NCI-H345 (cell line): ENCODE measurements at places on chromosomes 5 and 9.

DNA sequence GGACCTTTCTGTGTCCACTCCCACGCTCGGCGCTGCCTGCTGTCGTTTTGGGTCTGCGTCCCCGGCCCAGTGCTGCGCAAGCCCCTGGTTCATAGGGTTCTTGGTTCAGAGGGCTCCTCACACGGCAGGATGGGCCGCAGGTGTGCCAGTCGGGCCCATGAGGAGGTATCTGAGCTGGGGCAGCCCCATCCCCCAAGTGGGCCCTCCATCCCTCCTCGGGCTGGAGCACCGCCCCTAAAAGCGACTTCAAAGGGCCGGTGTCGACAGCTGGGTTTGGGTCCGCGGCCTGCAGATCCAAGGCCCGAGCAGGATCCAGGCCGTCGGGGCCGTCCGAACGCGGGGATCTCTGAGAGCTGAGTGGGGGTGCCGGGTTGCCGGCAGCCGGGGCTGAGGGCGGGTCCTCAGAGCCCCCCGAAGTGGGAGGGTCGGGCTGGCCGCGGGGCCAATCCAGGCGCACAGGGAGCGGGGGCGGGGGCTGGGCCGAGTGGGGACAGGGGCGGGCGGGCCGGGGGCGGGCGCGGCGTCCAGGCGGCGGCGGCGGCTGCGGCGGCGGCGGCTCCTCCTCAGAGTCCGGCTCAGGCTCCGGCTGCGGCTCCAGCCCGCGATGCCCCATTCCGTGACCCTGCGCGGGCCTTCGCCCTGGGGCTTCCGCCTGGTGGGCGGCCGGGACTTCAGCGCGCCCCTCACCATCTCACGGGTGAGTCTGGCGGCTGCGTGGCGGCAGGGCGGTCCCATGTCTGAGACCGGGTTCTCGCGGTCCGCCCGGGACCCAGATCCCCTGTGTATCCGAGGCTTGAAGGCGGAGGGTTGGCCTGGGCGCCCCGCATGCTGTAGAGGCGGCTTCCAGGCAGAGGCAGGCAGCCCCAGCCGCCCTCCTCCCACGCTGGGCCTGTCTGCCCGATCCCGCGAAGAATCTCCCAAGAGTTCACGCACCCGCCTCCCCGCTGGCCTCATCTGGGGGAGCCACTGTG is at the start of gene PDLIM4:
PDLIM4 (plus strand) TSS at position 566 of the 971 bp plus-strand sequence; CDS start at position 605, 39 bp downstream.
- DNase-seq = no peak

GRCh38 chr5:162565-163337 is 28.5 kb upstream of the LRRC14B start:
- no peak for DNase-seq

DNA sequence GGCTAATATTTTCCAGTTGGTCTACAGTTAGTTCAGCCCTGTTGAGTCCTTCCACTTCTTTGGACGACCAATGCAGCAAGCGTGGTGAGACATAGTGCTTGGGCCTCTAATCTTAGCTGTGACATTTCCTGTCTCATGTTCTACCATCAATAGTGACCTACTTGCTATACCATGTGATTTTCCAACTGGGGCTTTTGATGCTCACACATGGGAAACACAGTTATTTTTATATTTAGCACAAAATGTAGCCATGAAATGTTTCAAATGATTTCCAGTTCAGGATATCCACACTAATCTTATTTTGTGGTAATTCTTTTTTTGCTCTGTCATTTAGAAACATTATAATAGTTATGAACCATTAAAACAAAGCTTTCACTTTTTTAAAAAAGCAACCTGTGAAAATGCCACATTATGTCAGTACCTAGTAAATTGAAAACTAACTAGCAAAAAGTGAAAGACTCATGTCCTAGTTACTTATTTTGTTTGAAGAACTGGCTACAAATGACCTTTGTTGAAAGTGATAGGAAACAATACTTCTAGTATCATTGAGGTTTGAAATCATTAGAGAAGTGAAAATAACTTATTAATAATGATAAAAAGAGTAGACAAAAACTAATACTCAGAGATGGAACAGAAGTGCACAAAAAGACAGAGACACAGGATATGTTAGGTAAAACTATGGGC is 18.3 kb downstream of the MARCHF3 start:
- DNase-seq = no peak

DNA sequence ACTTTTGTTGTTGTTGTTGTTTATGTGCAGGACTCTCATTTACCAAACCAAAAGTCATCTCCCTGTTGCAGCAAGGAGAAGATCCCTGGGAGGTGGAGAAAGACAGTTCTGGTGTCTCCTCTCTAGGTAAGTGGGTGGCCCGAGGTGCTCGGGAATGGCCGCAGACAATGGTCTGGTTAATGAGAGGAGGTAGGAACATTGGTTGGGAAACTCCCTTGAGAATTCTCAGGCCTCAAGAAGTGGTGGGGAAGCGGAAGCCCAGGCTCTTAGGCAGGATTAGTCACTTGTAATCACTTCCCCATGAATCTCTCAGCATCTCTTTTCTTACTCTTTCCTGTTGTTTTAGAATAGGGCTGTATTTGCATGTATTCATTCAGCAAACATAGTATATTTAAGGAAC is 7.2 kb downstream of the ZNF354B start:
- no peak for DNase-seq

DNA sequence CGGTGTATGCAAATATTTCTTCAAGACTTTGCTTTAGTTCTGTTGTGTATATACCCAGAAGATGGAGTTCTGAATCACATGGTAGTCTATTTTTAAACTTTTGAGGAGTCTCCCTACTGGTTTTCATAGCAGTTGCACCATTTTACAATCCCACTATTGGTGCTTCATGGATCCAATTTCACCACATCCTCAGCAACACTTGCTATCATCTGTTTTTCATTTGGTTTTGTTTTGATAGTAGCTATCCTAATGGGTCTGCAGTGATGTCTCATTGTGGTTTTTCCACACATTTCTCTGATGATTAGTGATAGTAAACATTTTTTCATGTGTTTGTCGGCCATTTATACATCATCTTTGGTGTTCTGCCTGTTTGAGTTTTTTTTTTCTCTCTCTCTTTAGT is 1339.3 kb downstream of the EFNA5 start:
- DNase-seq = no peak

DNA sequence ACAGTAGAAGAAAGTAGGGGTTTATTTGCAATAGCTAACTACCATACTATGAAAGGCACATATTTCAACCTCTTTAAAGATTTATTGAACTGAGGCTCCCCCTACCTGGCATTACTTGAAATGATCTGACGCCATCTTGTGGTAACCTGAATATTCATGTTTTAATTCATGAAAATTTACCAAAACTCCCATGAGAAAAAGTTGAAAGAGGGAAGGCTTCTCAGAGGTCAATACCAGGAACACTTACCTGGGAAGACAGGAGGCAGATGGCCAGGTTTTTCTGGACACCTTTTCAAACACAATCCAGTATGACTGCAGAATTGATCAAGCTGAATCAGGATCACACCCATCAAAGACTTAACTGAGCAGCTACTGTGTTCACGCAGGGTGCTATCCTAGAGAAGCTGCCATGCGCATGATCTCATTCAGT is 9.4 kb downstream of the PRELID2 start:
- DNase-seq = peak; percentile 42

- no peak for DNase-seq
Measured at GRCh38 chr5:173229382-173229959, 5.5 kb downstream of the NKX2-5 start.

GRCh38 chr5:72598401-72599064 is 91.3 kb upstream of the ZNF366 start:
- DNase-seq = no peak

DNA sequence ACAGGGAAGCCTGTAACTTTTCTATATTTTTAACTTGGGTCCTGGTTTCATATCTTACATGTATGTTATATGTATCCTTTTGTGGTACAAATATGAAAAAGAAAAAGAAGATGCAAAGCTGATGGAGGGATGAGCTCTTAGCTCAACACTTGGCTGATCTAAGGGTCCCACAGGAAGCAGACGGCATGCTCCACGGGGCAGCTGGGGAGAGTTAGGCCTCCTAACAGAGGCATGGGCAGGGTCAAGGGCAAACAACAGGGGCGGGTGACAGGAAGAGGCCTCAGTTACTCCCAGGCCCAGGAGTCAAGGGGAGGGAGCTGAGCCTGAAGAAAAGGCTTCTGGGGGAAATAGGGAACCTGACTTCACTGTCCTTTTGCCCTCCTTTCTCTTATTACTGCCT is 287.2 kb downstream of the ZSWIM6 start:
- DNase-seq = no peak

DNA sequence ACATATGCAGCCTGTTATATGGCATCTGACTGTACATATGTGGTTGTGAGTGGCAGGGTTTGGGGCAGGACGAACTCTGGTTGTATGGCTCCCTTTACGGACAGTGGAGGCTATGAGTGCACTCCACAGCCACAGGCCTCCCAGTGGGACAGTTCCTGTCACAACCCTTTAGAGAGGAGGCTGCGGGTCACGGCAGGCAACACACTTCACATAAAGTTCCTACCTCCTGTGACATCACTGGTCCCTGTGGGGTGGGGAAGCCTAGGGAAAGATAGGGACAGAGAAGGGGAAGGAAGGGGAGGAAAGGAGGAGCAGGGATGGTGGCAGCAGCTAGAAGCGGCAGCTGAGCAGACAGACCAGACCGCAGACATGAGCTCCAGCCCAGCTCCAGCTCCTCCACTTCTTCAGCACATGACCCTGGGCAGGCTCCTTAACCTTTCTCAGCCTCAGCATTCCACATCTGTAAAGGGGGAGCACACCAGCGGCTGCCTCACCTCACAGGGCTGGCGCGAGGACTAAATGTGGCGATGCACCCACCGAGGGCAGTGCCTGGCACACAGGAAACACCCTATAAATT is 27.4 kb upstream of the CORO2A start:
- DNase-seq = no peak

DNA sequence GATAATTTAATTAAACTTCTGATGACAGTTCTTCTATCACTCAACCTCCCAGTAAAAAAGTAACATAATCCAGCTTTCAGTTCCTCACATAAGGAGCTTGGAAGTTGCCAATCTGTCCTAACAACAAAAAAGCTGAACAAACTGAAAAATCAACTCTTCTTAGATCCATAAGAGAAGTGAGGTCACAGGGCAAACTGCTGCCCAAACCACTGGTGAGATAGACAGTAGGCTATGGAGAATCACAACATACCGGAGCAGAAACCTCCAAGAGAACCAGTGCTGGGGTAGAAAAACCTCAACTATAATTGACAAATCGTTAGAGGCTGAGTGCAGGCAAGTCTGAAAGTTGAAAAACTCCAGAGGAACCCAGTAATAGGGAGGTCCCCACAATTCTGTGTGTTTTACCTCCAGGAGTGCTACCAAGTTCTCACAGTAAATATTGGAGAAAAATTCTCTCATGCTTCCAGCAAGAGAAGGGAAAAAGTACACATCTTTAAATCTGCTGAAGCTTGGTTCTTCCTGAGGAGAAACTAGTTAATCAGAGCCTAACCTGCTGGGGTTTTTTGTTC is 300.0 kb downstream of the PDE4D start:
- no peak for DNase-seq

GRCh38 chr5:119220576-119221197 is 135.1 kb upstream of the TNFAIP8 start:
- no peak for DNase-seq

DNA sequence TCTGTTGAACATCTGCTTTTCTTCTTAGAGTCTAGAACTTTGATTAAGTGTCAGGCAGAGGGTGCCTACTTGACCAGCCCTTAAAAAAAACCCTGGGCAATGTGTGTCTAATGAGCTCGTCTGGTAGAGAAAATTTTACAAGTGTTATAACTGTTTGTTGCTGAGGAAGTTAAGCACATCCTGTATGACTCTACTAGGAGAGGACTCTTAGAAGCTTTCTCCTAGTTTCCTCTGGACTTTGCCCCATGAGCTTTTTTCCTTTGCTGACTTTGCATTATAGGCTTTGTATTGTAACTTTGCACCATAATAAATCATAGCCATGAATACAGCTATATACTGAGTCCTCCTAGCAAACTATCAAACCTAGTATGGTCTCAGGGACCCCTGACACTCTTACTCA is 39.4 kb downstream of the GNG10 start:
- DNase-seq = no peak

GRCh38 chr5:159405611-159406031 is 75.3 kb upstream of the IL12B start:
- DNase-seq = no peak

DNA sequence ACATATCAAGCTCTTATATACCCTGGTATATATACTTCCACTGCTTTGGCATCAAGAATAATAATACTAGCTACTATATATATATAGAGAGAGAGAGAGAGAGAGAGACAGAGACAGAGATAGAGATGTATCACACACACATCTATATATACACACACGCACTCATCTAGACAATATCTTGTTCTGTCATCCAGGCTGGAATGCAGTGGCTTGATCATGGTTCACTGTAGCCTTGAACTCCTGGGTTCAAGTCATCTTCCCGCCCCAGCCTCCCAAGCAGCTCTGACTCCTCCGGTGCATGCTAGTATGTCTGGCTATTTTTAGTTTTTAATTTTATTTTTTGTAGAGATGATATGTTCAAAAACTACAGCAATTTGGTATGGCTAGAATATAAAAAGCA is 22.5 kb downstream of the ANKHD1 start:
- no peak for DNase-seq

DNA sequence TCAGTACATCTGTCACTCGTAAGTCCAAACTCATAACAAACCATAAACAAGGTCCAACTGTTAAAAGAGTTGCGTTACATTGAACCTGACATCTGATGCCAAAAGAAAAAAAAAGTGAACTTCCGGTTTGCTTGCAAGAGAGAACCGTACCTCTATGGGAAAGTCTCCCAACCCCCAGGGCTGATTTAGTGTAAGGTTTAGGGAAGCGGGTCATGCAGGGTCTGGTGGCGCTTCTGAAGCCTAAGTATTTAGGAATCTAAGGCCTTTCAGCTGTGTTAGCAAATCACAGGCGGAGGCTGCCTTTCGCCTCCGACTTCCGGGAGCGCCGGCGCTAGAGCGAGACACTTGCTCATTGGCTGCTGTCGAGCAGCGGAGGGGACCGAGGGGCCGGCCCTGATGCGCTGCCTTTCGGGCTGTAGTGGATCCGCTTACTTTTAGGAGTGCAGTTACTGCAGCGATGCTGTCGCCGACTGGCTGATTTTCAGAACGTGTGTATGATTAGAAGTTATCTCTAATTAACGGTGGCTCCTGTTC is 12.0 kb upstream of the GNPDA1 start:
- peak; percentile 93 for DNase-seq

DNA sequence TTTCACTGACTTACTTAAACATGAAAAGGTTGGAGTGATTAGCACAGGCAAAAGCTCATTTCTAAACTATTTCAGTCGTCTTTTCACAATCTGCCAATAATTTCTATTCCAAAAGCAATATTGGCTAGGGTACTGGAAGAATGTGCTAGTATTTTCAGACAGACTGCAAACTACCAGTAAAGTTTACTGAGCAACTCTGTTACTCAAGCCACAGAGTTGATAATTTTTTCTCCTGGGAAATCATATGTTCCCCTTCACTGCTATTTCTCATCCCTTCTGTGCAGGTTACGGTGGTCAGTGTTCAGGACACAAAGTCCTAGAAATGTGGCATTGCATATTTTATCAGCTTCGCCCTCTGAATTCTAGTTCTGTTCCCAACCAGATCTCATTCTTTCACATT is 343.3 kb upstream of the TNC start:
- no peak for DNase-seq

GRCh38 chr9:89985068-89985467 is 380.3 kb downstream of the GADD45G start:
- DNase-seq = no peak
